AG20443 (cell line): ENCODE measurements at places on chromosomes 4 and X.

GRCh38 chr4:146282657-146283056, 68.3 kb downstream of the REELD1 start:
- no peak for DNase-seq

- DNase-seq, result no peak
These were observed 202.3 kb downstream of the PARM1 start for GRCh38 chr4:75135068-75135825.

DNA sequence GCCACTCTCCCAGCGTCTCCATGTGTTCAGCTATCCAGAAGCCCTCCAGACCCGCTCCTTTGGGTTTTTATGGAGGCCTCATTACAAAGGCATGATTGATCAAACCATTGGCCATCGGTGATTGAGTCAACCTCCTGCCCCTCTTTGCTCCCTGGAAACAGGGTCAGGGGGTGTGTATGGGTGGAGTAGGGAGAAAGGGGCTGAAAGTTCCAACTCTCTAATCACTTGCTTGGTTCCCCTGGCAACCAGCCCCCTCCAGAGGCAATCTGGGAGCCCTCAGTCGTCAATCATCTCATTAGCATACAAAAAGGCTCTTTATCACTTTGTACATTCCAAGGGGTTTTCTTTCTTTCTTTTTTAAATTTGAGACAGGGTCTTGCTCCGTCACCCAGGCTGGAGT, 2.3 kb downstream of the TRIM2 start:
- DNase-seq, result no peak

- no peak for DNase-seq
These were observed 1329.2 kb upstream of the PCDH7 start for GRCh38 chr4:29390921-29391320.

DNA sequence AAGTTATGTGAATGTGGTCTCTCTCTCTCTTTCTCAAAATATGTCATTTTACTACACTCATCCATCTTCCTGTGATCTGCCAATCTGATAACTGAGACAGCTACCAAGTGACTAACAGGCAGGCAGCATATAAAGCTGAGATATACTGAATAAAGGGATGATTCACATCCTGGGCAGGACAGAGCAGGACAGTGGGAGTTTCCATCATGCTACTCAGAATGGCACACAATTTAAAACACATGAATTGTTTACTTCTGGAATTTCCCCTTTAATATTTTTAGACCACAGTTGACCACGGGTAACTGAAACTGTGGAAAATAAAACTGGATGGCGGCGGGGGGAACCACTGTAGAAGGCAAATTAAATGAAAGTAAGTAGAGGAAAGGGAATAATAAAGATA, 58.6 kb upstream of the DCTD start:
- DNase-seq, result peak; percentile 66

DNA sequence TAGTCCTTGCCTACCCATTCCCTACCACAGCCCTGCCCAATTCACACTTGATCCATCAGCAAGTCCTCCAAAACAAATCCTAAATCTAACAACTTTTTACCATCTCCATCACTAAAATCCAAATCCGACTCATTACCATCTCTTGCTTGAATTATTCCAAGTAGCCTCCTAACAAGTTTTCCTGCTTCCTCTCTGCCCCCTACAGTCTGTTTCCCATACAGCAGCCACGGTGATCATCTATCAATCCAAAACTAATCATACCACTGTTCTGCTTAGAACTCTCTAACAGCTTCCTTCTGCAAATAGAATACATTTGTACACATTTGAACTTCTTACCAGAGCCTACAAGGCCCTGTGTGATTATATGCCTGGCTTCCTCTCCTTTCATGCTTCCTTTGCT, 133.0 kb downstream of the SHROOM4 start:
- DNase-seq, result no peak

DNA sequence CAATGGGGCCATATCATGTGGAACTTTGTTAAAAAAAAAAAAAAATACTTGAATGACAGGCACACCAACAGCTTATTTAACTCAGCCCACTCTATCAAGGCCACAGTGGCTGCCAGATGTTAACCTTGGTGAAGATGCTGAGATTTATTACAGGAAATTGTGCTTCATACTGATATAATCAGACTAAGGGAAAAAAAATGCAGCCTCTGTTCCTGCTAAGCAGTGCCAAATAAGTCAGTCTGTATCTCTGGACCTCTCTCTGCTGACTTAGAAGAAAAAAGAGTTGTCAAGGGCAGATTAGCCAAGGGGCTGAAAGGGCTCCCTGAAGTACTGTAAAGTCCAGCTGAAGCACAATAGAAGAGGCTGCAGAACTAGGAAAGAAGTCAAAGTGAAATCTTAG, 677.7 kb upstream of the HTR2C start:
- no peak for DNase-seq

GRCh38 chr4:120591038-120591437, 331.5 kb downstream of the PRDM5 start:
- DNase-seq, result no peak

GRCh38 chr4:161680146-161680545, 483.7 kb downstream of the FSTL5 start:
- DNase-seq, result no peak
